ENCODE measurements at places on chromosomes 2 and 18.
A peak's percentile ranks its signal among the peaks of the same experiment; 100 is the strongest.

GRCh38 chr18:39380866-39381265 lies 1815.3 kb upstream of the CELF4 start:
- DNase-seq: peak; percentile 5

DNA sequence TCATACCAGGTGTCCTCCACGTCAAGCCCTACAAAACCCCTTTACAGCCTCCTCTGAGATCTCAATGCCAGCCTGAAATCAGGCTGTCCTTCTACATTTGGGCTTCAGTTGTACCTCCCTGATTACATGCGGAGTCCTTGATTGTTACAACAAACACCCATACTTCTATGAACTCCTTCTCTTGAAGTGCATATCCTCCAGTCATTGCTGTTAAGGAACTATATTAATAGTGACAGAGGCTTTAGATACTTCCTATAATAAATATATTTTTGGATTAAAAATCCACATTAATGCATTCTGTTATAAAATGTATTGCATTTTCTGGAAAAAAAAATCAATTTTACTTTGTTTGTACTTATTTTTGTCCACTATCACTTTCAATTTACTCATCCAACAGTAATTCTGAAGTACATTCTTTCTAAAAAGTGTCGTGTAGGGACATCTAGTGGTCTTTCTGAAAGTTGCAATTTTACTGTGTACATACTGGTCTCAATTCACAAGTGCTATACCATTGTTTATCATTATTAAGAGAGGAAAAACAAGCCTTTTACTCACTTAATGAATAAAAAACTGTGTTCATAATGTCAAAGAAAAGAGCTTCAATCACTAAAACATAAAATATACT lies 316.4 kb downstream of the DSEL start:
- peak; percentile 83 for DNase-seq

DNA sequence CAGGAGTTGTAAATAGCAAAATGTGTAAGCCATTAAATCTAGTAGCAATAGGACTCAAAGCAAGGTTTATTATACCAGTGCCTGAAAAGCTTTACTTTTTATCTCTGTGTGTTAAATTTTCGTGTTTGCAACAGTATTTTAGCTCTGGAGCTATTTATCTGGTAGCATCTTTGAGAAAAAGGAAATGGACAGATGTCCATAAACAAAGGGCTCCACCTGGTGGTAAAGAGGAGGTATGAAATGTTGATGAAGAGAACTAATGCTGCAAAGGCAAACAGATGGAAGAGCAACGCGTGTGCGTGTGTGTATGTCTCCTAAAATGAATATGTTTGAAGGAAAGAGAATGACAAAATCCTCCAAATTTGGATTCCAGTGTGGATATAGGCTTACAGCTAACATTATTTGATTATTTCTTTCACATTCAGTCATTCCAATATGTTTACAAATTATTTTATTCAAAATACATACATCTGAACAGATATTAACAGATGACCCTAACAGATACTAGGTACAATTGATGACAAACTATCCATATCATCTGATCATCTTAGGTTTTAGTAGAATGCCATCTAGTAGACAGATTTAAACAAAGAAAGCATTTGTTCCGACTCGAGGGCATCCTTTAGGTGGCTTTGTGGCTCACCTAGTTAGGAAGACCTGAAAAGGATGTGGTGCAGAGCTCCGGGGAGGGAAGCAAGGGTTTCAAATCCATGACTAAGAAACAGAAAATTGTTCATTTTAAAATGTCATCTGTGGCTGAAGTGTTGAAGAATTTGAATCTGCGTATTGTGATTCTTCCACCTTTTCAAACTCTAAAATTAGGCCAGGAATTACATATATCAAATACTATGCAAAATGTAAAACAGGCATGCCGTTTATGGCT lies 383.3 kb downstream of the MTX2 start:
- DNase-seq: peak; percentile 71

GRCh38 chr2:54864727-54865126 lies 141.3 kb downstream of the EML6 start:
- no peak for DNase-seq

GRCh38 chr18:51146909-51147308 lies 50.6 kb downstream of the MEX3C start:
- DNase-seq: no peak

- no peak for DNase-seq
Observed at GRCh38 chr2:205451901-205452512, 230.3 kb upstream of the NRP2 start.

GRCh38 chr18:51563396-51563795 lies 365.9 kb upstream of the MEX3C start:
- DNase-seq: no peak

All from NCI-H2081 (cell line).